Lower leg skin (tissue), 4 donors: ENCODE measurements at places on chromosomes 4 and X.

- DNase-seq, result no peak
These were observed 730.8 kb downstream of the IL1RAPL1 start for GRCh38 chrX:29318012-29318411.

GRCh38 chrX:15745179-15745578, 7.1 kb downstream of the CA5B start:
- DNase-seq, result no peak

- no peak for DNase-seq
These were observed 33.7 kb downstream of the CD38 start for GRCh38 chr4:15811703-15812337.

DNA sequence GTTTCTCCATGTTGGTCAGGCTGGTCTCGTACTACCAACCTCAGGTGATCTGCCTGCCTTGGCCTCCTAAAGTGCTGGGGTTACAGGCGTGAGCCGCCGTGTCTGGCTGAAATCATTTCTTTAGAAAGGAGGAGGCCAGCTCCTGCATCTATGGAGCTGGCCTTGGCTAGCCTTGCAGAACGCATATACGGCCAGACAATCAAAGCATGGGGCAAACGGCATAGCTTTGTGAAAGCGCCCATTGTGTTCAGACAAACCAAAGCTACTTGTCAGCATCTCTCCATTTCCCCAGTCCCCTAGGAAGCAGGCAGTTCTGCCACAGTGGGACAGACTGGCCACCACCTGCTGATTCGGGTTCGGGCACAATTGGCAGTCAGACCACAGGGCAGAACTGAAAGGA, 48.9 kb upstream of the IQSEC2 start:
- no peak for DNase-seq
